ENCODE measurements at places on chromosomes 4 and X.
A peak's percentile ranks its signal among the peaks of the same experiment; 100 is the strongest.

- peak; percentile 50 for ATAC-seq
These were observed at the start of gene ING2 for GRCh38 chr4:183504930-183505610. TSS of gene ING2 (plus strand) at chr4:183505058. CDS start at chr4:183505196, 138 bp downstream.

DNA sequence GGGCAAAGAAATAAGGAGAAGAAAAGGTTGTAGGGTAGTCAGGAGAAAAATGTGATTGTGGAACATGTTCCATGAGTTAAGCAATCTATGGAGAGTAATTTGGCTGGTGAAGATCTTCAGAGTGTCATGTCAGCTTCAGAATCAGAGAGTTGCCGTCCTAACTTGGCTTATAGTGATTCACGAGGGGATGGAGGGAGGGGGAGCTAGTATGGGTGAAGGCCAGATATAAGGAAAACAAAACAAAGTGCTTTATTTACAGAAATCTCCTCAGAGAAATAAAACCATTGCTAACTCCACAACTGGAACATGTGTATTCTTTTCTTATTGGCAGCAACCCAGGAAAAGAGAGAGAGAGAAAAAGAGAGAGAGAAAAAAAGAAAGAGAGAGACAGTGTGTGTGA is 256.5 kb upstream of the NRK start:
- no peak for ATAC-seq

DNA sequence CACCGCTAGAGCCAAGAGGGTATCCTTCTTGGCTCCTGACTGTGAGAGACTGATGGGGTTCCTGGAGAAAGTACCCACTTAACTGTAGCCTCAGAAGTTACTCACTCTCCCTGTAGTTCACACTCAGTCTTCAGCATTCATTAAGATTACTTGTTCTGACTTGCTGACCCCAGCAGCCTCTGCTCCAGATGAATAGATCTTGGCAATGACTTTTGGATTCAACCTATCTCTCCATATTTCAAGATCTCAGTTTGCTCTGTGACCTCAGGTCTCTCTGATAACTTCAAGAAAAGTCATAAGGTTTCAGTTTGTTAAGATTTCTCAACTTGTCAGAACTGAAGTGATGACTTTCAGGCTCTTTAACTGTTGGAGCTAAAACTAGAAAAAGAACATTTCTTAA is 825.6 kb downstream of the PCDH7 start:
- ATAC-seq: no peak

DNA sequence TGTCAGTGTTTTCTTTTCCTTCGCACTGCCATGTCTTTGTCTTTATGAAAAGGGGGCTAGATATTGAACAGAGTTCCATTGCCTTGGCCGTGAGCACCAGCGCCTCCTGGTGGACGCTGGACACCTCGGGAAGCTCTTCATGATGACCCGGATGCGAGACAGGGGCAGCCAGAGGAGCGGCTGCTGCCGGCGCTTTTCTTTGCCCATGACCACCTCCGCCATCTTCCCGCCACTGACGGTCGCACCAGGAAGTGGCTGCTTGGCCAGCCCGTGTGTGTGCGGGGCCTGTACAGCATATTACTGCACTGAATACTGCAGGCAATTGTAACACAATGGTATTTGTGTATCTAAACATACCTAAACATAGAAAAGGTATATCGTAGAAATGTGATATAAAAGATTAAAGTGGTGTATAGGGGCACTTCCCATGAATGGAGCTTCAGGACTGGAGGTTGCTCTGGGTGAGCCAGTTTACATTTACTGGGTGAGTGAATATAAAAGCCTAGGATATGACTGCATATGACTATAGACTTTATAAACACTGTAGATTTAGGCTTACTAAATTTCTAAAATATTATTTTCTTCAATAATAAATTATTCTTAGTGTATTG is 15.8 kb upstream of the GRIA2 start:
- no peak for ATAC-seq

- ATAC-seq: no peak
These were observed 231.5 kb upstream of the AGTR2 start for GRCh38 chrX:115939070-115939469.

- ATAC-seq: no peak
These were observed 603 bp downstream of the MAD2L1 start for GRCh38 chr4:120065974-120066516.

DNA sequence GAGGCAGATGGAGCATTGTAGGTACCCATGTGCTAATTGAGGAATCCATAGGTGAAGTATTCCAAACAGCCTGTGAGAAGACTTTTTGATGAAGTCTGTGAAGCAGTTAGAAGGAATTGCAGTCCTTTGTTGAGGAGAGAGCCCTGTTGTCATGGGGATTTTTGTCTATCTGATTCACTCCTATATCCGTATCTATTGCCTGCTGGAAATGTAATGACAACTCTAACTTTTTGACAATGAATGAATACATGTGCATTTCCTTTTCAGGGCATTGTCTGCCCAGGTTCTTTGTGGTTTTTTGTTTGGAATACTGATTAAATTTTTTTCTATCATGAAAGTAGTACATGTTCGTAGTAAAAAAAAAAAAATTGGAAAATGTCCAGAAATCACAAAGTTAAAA is 31.1 kb downstream of the STK32B start:
- no peak for ATAC-seq

DNA sequence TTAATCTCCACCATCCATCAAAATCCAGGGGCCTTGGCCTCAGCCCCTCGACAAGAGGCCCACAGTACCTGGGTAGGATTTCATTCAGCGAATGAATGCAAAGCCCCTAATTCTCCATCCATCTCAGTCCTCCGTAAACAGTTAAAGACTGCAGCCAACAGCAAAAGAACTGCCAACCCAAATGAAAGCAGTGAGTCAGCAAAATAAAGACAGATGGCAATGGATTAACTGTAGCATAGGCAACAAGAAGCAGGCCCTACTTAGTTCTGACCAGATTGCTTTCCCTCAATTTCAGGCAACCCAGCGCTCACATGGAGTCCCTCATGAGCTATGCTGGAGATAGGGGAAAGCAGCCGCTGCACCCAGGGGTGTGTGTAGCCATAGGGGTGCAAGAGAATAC is 21.4 kb downstream of the PLAC1 start:
- ATAC-seq: no peak

GRCh38 chr4:17094876-17095210 is 196.4 kb upstream of the LDB2 start:
- ATAC-seq: no peak

DNA sequence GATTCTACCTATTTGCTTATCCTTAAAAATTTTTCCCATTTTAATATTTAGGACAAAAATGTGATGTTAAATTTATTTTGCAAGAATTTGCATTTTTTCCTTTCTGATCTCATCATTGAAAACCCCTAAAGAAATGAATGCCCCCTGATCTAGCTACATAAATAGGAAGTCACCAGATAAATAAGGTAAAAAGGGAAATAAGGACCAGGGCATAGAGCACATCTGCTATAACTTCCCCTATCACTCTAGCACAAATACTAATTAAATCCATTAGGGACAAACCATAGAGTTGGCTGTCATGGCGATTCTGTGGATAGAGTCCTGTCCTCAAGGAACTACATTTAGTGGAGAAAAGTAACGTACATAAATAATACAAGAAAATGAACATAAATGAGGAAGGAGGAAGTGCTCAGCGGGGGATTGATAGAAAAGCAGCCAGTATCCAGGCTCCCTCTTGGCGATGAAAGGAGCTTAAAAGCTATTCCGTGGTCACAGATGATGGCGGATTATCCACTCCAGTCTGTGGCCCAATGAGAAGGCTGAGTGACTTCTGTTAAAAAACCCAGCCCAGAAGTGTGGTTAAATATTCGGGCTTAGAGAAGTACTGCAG is 76.9 kb upstream of the RPL34 start:
- no peak for ATAC-seq
